ENCODE measurements at places on chromosomes 4 and X.

GRCh38 chr4:101128473-101128872 is 218.9 kb downstream of the PPP3CA start:
- DNase-seq, result no peak

DNA sequence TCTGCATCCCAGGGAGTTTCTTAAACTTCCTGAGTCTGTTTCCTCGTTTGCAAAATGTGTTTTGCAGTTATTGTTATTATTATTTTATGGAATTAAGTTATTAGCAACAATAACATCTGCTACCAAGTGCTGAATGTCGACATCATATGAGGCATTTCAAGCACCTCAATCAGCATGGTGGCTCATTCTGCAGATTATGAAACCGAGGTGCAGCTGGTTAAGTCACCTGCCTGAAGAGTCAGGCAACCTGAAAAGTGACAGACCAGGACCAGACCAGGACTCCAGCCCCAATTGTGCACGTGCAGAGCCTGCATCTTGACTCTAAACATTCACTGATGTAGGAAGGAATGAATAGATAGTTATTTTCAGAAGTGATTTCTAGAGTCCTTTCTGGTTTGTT is 99.8 kb downstream of the AFAP1 start:
- DNase-seq, result no peak

DNA sequence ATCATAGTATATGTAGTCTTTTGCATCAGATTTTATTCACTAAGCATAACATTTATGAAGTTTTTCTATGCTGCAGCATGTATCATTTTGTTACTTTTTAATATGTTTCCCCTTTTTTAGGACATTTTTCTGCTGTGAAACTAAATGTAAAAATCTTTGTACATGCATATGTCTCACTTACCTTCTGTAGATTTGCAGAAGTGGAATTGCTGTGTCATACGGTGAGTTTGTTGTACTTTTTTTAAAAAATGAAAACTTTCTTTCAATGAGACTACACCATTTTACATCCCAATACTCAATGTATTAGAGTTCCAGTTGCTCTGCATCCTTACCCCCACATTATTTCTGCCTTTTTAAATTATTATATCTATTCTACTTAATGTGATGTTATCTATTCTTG is 868.9 kb downstream of the PDHA2 start:
- no peak for DNase-seq

DNA sequence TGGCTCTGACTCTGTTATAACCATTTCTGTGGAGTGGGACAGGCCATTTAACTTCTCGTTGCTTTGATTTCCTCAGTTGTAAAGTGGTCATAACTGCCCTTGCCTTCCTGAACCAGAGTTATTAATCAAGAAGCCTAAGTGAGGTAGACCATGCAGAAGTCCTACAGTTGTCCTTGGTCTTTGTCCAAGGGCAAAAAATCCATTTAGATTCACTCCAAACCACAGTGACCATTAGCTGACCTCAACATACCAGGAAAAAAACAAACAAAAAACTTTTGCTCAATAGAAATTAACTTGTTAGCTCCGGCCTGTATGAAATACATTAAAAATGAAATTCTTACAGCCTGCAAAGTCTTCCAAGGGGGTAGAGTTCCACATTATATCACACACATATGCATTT is 52.7 kb downstream of the TBC1D9 start:
- DNase-seq, result no peak

All from tibial nerve (tissue), 4 donors.